ENCODE measurements at places on chromosomes 11 and 22.

GRCh38 chr11:126189109-126189929 is 22.1 kb downstream of the RPUSD4 start:
- DNase-seq = no peak

DNA sequence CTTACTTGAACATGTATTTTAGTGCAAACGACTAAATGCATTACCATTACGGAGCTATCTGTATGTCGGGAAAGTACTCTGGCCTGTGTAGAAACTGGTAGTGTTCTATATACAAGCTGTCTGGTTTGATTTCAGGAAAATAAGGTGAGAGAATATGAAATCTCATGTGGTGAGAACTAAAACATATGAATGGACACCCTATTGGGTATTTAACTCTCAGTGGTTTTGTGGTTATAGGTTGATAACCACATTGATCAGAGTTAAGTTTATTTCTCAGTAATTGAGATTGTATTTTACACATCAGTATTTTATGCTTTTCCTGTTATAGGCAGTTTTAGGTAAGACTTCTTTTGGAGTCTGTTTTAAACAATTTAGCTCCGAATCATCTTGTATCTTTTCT is 10.4 kb downstream of the ANO5 start:
- DNase-seq = no peak

DNA sequence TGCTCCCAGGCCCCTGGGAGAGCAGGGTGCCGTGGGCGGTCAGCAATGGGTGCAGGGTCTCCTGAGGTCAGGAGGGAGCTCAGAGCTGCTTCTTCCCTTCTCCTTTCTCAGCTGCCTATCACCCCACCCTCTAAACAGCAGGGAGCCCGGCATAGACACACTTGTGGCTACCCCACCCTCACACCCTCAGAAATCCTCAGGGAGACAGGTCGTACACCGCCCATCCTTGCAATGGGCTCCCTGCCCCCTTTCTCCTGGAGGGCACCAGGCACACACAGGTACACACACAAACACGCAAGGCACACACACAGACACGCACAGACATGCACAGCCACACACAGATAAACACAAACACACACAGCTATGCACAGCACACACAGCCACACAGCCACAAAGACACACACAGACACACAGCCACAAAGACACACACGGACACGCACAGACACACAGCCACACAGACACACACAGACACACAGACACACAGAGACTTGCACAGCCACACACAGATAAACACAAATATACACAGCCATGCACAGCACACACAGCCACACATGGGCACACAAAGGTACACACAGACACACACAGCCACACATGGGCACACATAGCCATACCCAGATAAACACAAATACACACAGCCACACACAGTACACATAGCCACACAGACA is 44.9 kb upstream of the TH start:
- DNase-seq = no peak

DNA sequence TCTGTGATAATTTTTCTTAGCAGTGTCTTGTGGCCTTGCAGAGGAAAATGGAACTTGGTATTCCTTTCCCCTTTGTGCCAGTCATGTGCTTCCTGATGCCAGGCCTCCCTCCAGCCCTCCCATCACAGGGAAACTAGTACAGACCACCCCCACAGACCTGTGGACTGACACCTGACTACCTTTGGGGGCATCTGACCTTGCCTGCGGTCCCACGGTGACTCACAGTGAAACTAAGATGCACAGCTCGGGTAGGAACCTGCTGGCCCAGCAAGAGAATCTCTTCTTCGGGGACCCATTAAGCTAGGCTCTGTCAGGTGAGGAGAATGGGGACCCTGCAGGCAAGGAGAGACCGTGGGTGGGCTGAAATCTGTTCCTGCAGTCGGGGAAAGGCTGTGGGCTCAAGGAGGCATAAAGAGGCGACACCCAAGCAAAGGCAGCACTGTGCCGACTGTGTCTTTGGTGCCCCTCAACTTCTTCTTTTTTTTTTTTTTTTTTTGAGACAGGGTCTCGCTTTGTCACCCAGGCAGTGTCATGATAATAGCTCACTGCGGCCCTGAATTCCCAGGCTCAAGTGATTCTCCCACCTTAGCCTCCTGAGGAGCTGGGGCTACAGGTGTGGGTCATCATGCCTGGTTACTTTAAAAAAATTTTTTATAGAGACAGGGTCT is 20.8 kb upstream of the PEX26 start:
- DNase-seq = no peak

GRCh38 chr11:129728581-129728980 is 87.1 kb upstream of the TMEM45B start:
- no peak for DNase-seq

- no peak for DNase-seq
Observed at GRCh38 chr11:80694385-80694784, 1253.6 kb upstream of the TENM4 start.

DNA sequence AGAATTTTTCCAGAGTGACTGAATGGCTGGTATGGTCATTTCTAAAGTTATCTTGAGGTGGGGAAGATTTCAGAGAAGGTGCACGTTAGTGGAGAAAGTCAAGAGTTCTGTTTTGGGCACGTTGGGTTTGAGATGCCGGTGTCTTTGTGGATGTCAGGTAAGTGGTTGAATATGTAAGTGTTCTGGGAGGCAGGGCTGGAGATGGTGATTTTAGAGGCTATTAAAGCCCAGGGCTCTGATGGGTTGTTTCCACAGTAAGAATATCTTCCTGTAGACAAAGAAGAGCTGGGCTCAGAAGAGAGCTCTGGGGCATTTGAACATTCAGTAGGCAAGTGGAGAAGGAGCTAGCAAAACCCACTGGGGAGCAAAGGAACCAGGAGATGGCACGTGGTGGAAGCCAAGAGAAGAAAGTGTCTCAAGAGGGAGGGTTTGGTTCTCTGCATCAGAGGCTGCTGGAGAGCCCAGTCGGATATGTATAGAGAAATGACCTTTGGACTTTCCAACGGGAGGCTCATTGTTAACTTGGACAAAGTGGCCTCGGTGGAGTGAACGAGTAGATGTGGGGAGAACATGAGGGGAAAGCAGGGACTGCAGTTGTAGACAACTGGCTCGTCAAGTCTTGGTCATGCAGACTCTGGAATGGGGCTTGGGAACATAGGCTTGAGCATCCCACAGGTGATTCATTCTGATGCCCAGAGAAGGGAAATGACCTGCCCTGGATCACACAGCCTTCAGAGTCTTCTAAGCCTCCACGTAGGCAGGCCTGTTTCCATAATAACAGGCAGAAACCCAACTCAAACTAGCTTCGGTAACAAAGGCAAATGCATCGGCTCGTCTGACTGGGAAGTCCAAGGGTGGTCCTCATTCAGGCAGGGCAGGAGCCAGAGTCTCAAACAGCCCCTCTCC is 98.4 kb upstream of the PARVA start:
- no peak for DNase-seq

DNA sequence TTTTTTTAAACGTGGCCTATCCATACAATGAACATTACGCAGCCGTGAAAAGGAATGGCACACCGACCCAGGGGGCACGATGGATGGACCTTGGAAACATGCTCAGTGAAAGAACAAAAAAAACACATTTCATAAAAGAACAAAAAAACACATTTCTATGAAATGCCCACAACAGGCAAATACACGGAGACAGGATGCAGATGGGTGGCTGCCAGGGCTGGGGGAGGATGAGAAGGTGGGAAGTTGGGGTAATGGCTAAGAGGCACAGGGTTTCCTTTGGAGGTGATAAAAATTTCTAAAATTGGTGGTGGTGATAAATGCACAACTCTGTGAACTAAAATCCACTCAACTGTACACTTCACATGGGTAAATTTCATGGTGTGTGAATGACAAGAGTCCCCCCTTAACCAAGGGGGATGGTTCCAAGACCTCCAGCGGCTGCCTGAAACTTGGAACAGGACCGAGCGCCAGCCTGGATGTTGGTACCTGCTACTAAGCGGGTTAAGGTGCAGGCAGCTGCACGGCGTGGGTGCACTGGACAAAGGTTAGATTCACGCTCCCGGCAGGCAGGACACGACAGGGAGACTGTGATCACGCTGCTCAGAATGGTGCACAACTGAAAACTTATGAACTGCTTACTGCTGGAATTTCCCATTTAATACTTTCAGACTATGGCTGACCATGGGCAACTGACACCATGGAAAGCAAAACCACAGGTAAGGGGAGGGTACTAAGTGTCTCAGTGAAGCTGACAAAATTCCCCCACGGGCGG is 16.5 kb downstream of the BRD1 start:
- no peak for DNase-seq

- DNase-seq = no peak
Observed at GRCh38 chr11:110759972-110760381, 47.7 kb upstream of the ARHGAP20 start.

DNA sequence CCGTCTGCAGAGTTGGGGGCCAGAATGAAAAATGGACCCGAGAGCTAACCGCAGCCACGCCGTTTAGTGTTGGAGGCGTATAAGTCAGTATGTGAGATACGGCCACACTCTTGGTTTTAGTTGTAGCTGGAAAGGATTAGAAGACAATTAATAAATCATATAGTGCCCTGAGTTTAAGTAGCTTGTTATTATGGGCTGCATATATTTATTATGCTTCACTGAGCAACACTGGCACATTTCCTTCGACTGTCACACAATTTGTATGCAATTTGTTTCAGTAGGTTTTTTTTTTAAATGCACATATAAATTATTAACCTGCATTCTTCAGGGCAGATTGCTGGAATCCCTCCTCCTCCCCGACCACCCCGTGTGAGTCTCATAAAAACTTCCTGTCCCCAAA is 56.9 kb downstream of the PKNOX2 start:
- DNase-seq = no peak

- no peak for DNase-seq
Observed at GRCh38 chr11:95576146-95576845, 213.3 kb downstream of the FAM76B start.

- no peak for DNase-seq
Observed at GRCh38 chr11:33083918-33084317, 44.5 kb downstream of the TCP11L1 start.

DNA sequence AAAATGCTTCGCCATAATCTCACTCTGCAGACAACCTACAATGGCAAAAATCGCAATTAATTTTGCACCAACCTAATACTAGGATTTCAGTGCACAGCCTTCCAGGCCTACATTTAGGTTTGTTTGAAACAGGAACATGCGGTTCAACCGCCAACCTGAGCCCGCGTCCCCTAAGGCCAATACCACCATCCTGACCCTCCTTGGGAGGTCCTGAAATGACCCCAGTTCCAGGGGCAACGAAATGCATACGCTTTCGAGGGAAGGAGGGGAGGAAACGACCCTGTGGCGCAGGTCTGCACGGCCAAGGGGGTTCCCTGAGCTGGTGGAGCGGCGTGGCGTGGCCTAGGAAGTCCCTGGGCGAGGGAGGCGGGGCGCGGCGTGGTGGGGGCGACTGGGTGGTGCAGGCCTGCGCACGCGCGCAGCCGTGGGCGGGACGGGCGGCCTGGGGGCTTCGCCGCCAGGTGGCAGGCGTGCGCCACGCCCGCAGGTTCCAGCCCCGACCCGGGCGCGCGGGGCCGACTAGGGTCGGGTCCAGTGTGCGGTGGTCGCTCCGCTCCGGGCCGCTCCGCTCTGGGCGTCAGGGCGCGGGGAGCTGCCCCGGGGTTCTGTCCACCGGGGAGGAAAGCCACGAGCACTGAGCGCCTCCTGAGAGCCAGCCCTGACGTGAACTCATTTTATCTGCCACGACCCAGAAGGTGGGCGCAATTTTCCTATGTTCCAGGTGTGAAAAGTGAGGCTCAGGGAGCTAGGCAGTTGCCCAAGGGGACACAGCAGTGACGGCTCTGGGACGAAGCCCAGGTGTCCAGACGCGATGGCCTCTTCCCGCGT is 94.1 kb downstream of the SWAP70 start:
- DNase-seq = peak; percentile 93

GRCh38 chr22:20397498-20397897 is 3.5 kb downstream of the ZNF74 start:
- no peak for DNase-seq

DNA sequence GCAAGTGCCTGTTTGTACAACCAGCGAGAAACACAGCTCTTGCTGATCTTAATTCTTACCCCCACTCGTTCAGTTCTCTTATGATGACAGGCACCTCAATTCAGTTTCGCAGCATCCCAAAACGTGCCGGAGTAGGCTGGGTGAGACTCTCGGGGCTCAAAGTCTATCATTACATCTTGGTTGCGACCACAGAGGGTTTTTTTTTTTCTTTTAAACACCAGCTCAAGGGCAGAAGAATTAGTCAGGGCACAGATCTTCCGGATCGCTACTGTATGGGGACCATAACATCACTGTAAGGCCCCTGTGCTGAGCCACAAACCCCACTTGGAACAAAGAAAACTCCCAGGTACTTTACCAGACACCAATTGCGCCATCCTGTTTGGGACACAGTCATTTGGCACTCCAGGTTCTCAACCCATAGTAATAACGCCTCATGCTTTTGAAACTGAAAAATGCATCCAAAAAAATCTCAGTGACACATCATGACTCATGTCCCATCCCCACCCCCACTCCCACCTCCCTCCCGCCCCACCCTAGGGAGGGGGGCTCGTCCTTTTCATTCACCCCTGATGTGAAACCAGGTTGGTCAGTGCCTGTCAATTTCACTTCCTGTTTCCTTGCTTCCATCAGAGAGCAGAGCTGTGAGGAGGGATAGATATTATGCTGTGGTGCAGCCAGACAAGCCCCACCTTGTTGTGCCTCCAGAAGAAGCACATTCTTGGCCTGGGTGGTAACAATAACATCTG is 41.0 kb upstream of the CD5 start:
- DNase-seq = peak; percentile 80

DNA sequence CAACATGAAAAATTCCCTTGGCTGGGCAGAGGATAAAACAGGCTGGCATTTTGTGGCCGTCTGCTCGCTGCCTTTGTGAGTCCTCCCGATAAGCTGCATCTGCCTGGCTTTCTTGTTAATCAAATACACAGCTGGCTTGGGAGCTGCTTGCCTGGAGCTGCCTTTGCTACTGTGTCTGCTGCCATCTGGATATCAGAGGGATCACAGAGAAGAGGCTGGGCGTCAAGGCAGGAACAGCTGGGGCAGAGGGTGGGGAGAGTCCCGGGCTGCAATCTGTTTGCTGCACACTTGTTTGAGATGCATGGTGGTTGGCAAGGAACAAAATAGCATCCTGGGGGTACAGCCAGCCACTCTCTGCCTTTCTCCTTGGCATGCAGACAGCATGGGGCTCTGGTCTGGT is 36.0 kb downstream of the COMMD9 start:
- no peak for DNase-seq

GRCh38 chr22:41481131-41481830 is 12.4 kb downstream of the ACO2 start:
- no peak for DNase-seq

Data from activated T-cell treated with anti-CD3 and anti-CD28 coated beads for 48 hours (primary cell).